Activated T-helper 17 cell treated with anti-CD3 and anti-CD28 coated beads, Interleukin-2, amount 50 U/mL, for 72 hours (primary cell): ENCODE measurements at places on chromosomes 11 and 22. TPM values are rescaled to one million over a fixed set of nuclear protein-coding genes. Genes with fewer than 3 reads are reported as not detected.
A peak's percentile ranks its signal among the peaks of the same experiment; 100 is the strongest.

GRCh38 chr22:44254811-44255210, 57.9 kb downstream of the SHISAL1 start:
- no peak for ATAC-seq

DNA sequence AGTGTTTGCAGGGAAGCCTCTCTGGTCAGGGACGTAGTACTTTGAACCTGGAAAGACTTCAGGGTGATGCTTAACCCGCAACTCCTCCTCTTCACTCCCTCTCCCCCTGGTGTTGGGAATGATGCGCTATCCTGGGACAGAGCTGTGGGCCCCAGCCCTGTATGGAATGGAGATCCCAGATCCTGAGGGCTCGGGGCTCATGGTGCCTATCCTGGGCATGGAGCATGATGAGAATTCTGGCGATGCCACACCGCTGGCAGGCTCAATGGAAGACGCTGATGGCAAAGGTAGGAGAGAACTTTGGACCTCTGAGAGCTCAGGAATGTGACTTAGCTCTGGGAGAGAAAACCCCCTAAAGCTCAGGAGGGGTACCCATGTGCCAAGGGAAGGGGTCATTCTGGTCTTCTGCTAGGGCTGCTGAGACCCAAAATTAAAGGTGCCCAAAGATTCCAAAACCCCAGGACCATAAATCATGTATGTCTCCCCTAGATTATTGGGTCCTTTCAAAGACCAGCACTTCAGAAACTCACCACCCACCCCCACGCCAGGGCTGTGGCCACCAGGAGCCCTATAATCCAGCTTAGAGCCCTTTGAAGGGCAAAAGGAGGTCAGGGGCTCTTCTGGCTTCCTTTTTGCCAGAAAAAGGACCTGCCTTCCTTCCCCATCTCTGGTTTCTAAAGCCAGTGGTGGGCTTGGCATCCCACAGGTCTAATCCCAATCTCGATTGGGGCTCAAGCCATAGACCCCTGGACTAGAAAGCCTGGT, 52.5 kb downstream of the BTG4 start:
- no peak for ATAC-seq

- no peak for ATAC-seq
Observed at GRCh38 chr11:75554258-75555022, 7.6 kb upstream of the SERPINH1 start.

DNA sequence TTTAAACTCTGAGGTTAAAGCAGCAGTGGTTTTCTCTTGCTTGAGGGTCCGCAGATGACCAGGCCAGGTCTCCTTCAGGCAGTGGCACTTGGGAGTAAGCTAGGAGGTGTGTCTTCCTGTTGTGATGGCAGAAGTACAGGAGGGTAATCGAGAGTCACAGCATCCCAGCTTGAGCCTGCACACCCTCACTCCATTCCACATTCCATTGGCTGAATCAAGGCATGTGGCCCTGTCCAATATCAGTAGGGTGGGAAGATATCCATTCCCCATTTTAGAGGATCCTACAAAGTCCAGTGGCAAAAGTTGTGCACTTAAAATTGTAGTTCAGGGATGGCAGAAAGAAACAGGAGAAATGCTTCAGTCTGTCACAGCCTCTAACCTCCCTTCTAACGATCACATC, 23.3 kb downstream of the OSBP2 start:
- no peak for ATAC-seq

DNA sequence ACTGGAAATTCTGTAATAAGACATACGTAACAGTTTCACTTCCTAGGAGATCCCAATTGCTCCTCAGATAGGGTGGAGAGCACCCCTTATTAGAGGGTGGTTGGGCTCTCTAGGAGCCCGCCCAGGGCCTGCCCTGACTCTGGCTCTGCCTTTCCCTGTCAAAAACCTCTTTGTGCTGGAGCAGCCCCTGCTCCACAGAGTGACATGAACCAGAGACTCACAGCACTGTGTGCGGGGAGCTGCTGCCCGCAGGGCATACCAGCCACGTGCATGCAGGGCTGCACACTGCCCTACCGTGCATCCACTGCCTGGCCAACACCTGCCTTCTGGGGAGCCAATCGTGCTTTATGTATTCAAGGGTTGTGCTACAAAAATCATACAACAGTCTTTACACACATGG, 24.3 kb downstream of the KCNQ1OT1 start:
- no peak for ATAC-seq

DNA sequence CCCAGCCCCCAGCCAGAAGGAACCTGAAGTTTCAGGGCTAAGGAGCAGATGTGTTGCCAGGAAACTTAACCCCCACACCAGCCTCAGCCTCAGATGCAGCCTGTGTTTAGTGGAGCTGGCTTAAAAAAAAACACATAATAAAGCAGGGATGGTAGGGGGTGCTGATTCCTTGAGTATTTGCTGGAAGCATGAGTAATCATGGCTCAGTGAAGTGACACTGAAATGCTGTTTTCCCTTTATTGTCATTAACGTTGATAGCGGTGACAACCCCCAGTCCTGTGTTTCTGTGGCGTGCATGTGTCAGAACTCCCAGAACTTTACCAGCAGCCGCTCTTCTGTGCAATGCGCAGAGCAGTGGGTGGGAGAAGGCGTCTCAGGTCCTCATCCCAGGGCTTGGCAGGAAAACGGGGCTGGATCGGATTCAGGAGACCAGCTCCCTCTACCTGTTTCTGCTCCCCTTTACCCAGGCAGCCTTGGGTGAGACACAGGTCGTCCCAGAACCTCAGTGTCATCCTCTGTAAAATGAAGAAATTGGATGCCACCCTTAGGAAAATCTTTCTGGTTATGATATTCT, 1282.1 kb downstream of the TBC1D22A start:
- no peak for ATAC-seq

DNA sequence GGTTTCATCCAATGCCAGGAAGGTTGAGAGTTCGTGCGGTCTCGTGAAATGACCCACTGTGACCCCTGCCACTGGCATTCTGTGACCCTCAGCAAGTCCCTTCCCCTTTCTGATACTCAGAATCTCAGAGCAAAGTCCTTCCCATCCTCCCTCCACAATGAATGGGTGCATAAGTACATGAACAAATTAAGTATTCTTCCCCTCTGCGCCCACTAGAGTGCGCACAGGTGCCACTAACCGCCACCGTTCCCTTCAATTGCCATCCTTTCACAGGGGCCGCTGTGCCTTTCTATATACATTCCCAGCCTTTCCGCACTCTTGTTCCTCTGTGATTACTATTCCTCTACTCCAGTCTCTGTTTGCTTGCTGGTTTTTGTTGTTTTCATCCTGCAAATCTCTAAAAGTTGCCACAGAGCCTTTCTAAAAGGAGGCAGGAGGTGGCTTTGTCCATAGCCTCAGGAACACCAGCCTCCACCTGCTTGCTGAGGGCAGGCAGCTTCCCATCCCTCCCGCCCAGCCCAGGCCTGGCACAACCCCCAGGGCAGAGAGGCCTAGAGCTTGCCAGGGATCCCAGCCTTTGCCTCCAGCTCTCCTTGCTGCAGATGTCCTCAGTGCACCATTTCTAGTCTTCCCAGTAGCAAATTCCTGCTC, 6.7 kb upstream of the AP1B1 start:
- peak; percentile 91 for ATAC-seq

- no peak for ATAC-seq
Observed at GRCh38 chr11:20089796-20090653, 70.2 kb downstream of the DBX1 start.

GRCh38 chr22:34976474-34976873, 89.5 kb upstream of the ISX start:
- peak; percentile 26 for ATAC-seq

DNA sequence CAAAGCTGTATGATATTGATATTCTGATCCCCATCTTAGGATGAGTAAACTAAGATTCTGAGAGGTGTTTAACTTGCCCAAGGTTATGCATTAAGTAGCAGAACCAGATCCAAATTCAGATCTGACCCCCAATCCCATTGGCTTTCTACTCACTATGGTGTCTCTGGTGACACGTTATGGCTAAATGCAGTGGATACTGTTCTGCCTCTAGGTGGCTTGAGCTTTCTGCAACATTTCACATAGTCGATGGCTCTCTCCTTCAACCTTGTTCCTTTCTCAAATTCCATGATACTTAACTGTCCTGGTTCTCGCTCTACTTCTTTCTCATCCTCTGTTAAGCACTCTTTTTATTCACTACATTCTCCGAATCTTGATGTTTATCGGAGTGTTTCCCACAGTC, 9.4 kb downstream of the C11orf97 start:
- no peak for ATAC-seq

DNA sequence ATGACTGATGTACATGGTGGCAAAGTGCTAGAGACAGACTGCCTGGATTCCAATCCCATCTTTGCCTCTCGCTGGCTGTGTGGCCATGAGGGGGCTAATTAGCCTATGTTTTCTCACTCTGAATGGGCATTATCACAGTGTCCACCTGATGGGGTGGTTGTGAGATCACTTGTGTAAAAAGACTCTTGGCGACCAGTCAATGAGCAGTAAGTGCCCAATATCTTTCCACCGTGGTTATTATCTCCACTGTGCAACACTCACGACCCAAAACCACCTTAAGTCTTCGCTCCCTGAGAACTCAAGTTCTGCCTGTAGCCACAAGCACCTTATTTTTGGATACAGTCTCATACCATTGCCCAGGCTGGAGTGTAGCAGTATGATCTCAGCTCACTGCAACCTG, 52.1 kb downstream of the PLEKHA7 start:
- ATAC-seq, result no peak

GRCh38 chr22:25492841-25493734, 71.4 kb upstream of the GRK3 start:
- ATAC-seq, result no peak

- no peak for ATAC-seq
Observed at GRCh38 chr11:5626196-5626595, 1.4 kb downstream of the TRIM34 start.

- no peak for ATAC-seq
Observed at GRCh38 chr11:129766898-129767604, 48.6 kb upstream of the TMEM45B start.

- no peak for ATAC-seq
Observed at GRCh38 chr11:128590587-128590986, 3.2 kb upstream of the ETS1 start.

DNA sequence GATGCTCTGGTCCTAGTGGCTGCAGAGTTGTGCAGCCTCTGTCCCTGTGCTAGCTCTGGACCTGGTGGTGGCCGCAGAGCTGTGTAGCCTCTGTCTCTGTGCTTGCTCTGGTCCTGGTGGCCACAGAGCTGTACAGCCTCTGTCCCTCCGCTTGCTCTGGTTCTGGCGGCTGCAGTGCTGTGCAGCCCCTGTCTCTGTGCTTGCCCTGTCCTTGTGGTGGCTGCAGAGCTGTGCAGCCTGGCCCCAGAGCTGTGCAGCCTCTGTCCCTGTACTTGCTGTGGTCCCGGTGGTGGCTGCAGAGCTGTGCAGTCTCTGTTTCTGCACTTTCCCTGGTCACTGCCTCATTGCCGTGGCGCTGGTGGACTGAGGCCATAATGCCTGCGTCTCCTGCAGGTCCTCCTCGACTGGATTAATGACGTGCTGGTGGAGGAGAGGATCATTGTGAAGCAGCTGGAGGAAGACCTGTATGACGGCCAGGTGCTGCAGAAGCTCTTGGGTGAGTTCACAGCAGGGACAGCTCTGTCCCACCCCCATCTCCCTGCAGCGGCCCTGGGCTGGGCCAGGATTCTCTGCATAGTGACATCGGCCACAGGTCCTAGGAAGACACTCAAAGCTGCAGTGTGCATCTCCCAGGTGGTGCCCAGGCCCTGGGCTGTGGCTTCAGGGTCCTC, 61.9 kb upstream of the PARVG start:
- ATAC-seq, result no peak

DNA sequence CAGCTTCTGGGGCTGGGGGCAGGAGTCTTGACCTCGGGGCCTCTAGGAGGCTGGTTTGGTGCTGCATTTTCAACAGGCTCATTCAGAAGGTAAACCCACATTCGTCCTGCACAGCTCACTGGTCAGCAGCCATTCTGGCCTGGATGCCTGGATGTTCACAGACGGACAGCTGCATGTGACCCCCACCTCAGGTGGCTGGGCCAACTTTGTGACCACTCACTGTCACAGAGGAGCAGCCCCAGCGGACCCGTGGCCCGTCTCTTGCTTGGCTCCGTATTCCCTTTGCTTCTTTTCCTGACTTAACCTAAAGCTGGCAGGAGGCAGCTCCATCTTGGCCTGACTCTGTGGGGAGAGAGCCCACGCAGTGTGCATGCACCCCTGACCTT, 8.2 kb downstream of the DGCR8 start:
- ATAC-seq, result no peak

GRCh38 chr11:26778000-26778757, 56.3 kb upstream of the SLC5A12 start:
- ATAC-seq, result no peak

DNA sequence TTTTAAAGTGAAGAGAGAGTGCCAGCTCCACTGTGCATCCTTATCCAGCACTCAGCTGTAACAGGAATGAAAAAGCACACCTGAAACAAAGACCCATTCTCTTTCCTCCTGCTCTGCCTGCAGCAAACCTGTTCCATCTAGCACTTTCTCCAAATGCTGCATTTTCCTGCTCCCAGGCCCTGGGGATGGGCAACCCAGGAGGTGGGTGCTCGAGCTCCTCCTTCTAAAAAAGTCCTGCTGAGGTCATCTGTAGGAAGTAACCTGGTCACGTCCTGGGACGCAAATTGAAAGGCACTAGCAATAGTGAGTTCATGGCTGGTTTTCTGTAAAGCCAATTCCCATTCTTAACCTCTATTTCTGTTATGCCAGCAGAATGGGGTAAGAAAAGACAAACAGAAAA, 173.7 kb downstream of the MAML2 start:
- no peak for ATAC-seq

GRCh38 chr11:47467357-47467756, 18.4 kb upstream of the RAPSN start:
- no peak for ATAC-seq

DNA sequence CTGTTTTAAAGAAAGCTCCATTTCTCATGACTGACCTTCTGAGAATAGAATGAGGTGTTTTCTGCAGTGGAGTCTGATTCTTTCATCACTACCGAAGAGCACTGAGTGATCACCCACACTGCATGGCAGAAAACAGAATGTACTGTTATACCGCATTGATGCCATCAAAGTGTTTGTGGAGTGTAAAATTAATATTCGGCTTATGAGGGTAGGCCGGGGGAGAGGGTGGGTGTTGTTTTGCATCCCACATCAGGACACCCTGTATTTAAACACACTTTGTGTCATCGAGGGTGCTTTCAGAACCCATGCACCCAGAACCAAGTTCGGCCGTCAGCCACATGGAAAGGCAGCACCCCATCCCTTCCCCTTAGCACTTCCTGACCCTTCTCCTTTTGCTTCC, 41.3 kb upstream of the ETS1 start:
- ATAC-seq, result peak; percentile 29

MPEG1 gene
- not detected for total RNA-seq

OLFML1 gene
- not detected for total RNA-seq

PTPMT1 gene
- 39.1 TPM for total RNA-seq

FRMD8 gene
- 49.6 TPM for total RNA-seq

SMTNL1 gene
- not detected for total RNA-seq

GRAP2 gene
- 50.7 TPM for total RNA-seq

ADAMTS15 gene
- total RNA-seq, result not detected

TRPM5 gene
- total RNA-seq, result not detected

SLC22A25 gene
- total RNA-seq, result not detected

GRM5 gene
- total RNA-seq, result not detected

CLMP gene
- total RNA-seq, result 0.67 TPM

MMP13 gene
- not detected for total RNA-seq
